ENCODE measurements at places on chromosomes 4 and X.

DNA sequence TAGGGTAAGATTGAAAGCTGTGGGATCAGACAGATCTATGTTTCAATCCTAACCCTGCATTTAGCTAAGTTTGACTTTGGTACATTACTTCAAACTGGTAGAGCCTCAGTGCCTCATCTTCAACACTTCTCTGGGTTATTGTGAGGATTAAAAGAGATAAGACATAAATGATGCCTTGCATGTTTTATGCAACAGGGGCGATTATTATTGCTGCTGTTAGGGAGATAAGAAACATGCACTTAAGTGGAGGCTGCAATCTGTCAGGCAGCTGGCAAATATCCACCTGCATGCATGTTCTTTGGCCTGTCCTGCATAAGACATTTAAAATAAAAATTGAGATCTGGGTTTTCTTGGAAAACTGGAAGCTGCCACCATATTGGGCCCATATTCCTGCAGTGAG is 24.6 kb downstream of the UNC5C start:
- no peak for DNase-seq

- no peak for DNase-seq
Observed at GRCh38 chr4:71526637-71527406, 188.0 kb downstream of the SLC4A4 start.

DNA sequence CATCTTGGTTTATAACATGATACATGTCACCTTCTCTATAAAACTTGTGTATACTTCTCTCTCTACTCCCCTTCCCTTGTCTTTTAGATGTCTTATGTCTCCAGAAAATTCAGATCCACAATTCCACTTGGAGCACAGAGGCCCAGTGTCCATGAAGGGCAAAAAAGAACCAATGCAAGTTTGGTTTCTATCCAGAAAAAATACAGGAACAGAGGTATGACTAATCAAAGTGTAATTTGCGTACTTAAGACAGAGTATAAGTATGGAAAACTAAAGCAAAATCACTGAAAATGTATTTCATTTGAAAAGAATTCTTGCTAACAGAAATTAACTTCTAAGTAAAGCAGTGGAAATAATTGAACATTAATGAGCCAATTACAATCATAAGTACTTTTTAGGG is 46.2 kb downstream of the GUCY1B1 start:
- no peak for DNase-seq

DNA sequence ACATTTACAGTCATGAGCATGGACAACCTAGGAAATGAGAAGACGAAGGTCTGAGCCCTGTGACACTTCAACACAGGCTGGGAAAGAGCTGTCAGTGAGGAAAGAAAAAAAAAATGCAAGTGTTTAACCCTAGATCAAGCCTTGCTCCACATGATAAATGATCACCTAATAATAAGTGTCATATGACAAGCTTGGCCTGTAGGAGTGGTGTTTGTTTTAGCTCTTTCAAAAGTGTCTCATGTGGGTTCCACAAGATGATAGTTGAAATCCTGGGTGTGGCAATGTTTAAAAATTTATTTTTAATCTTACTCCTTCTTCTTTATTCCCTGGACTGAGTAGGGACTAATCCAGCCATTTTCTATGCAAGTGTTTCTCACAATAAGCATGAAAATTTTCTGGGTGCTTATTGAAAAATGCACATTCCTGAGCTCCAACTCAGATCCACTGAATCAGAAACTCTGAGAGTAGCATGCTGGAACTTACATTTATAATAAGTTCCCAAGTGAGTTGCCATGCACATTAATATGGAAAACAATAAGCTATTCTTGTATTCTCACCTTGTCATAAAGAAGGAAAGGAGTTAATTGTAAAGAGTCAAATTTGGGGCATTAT is 138.3 kb downstream of the AREG start:
- DNase-seq = no peak

DNA sequence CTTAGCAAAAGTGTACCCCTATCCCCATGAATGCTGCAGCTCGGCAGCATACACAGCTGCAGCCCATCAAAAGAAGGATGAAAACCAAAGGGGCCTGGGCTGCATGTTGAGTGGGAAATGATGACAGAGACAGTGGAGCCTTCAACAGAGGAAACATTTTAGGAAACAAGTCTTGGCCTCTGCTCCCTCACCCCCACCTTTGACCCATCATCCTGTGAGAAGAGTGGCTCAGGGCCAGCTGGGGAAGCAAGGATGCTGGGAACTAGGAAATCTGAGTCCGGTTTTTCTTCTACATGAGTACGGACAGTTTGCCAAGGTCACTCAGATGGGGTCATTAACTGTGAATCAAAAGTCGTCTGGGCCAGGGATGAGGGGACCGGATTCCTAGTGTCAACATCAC is 37.2 kb downstream of the IDS start:
- DNase-seq = no peak

DNA sequence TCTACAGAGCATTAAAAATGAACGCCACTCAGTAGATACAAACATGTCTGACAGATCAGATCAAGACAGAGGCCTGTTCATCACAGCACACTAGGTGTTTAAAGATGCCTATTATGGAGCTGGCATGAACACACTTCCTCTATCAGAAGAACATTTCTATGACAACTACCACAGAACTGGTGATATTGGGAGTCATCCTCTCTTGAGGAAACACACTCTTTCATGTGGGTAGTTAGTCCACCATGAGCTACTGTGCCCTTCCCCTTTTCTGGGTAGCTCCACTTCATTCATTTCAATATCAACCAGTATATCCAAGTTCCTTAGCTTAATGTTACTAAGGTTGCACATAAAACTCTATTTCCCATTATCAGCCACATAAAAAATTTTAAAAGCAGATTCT is 46.7 kb downstream of the MAOB start:
- DNase-seq = no peak

DNA sequence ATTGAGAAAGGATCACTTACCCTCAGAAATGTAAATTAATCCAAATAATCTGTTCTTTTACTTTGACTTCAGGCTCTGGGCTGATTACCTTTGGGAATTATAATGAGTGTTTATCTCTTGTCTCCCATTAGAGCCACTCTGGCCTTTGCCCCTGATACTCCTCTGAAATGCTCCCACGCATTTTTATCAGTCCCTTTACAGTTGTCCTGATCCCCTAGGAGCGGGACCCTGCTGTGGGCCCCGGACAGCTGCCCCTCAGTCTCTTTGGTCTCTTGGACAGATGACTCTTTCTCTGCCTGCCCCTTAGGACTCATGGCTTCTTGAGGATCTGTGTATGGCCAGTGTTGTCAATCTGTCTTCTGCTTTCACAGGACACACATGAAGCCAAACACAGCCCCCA is 1.0 kb upstream of the TRIM75 start:
- no peak for DNase-seq

DNA sequence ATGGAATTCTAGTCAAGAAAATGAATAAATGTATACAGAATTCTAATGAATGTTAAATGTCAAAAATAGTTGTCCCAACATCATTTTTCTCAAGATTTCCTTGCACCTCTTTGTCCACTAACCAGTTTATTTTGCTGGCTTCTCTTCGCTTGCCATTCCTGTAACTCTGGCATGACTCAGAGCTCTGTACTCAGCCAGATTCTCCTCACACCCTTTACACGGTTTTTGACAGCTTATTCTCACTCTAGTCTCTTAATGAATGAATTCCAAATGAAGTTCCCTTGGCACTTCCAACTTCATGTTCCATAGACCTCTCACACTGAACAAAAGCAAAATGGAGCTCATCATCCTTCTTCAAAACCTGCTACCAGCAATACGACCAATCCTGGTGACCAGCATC is 419.3 kb upstream of the SLIT2 start:
- DNase-seq = no peak

DNA sequence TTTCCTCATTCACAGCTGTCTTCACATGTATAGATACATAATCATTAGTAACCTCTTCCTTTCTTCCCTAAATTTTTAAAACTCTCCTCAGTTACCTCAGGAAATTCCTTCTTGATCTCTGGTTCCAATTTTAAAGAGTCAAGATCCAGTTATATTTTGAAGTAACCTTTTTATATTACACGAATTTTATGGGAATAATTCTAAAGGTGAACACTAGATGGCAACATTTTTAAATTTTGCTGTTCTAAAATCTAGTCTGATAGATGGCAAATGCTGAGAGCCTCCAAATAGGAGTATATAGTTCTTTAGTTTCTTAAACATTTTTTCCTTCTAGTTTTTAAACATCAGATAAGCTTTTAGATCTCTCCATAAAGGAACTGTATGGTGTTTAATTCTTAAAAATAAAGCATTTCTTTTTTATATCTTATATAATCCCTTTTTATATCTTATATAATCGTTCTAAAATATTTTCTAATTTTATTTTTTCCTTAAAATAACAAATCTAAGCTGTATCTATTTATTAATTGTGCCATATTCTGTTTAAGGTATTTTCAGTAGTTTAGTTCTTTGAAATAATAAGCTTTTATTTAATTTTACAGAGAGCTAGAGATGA is 37.9 kb upstream of the PAPSS1 start:
- no peak for DNase-seq

DNA sequence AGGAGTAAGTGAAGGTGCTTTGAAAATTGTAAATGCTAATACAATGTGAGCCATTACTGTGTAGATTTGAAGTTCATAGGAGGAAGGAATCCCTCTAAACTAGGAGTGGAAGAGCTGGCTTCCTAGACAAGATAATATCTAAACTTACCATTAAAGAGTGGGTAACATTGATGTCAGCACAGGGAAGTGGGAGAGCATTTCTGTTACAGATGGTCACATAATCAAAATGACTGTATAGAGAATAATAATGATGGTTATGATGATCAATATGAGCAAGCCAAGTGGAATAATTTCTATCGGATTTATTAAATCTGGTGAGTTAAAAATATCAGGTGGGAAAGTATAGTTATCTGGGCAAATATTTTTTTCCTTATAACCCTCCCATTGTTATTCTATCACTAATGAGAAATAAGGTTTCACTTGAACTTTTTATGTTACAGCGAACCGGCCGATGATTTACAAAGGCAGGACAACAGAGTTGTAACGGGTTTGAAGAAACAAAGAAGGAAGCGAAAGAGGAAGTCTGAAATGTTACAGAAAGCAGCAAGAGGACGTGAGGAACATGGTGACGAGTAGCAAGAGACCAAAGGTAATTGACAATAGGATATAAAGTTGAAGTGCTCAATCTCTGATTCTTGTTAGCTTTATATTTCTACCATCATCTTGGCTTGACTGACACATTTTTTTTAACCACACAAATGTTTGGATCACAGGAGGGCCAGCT is 43.5 kb downstream of the FMR1NB start:
- no peak for DNase-seq

- DNase-seq = no peak
Observed at GRCh38 chr4:131499141-131499873, 1649.8 kb upstream of the PCDH10 start.

- DNase-seq = no peak
Observed at GRCh38 chr4:113289766-113290165, 240.3 kb downstream of the ANK2 start.

- DNase-seq = peak; percentile 18
Observed at GRCh38 chr4:15402974-15403373, 24.9 kb upstream of the C1QTNF7 start.

DNA sequence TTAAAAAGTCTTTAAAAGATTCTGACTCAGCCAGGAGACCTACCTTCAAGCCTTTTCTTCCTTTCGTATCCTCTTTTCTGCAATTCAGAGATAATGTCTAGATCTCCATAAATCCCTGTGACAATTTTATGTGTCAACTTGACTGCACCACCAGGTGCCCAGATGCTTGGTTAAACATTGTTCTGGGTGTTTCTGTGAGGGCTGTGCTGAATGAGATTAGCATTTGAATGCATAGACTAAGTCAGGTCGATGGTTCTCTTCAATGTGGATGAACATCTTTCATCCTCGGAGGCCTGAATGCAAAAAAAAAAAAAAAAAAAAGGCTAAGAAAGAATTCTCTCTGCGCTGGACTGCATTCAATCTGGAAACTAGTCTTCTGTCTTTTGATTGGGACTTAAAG is 1082.7 kb downstream of the NLGN4X start:
- no peak for DNase-seq

GRCh38 chrX:68640661-68641060 is 6.8 kb upstream of the STARD8 start:
- DNase-seq = no peak

DNA sequence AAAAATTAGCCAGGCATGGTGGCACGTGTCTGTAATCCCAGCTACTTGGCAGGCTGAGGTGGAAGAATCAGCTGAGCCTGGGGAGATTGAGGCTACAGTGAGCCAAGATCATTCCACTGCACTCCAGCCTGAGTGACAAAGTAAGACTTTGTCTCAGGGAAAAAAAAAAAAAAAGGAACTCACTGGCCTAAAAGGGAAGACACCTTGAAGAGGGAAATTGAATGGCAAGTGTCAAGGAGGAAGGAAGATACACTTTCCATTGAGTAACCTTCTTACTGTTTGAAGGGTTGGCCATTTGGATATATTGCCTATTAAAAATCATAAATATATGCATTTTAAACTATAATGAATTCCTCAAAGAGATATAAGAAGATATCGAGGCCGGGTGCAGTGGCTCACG is 147.5 kb upstream of the FAM241A start:
- DNase-seq = no peak

GRCh38 chr4:5945936-5946335 is 53.0 kb upstream of the CRMP1 start:
- no peak for DNase-seq

DNA sequence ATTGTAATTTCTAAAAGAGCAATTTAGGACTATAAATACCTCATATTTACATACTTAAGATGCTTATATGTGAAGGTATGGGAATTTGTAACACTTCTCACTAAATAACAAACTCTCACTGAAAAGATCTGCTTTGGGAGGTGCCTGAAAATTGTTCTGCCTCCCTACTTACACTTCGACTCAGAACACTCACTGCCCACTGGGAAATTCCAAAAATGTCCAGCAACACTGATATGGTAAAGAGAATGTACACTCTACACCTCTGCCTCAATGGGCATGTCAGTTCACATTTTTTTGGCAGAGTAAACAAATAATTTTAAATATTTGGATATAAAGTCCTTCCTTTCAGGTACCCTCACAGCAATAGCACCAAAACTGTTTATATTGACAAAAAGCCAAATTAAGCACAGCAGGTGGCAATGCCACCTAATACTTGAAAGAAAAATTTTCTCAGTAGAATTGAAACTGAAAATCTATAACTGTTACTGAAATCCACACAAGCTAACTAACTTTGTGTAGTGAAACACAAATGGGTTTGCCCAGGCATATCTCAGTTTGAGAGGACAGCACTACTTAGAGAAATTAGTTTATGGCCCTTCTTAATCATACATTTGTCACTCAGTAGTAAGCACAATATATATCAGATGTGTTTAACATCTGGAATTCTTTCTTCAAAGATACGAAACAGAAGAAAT is 67.1 kb downstream of the PRDM5 start:
- no peak for DNase-seq

GRCh38 chr4:24772061-24772705 is 23.2 kb upstream of the SOD3 start:
- no peak for DNase-seq

- DNase-seq = no peak
Observed at GRCh38 chr4:73211968-73212367, 46.6 kb downstream of the ANKRD17 start.

GRCh38 chrX:70454441-70455365 is 10.1 kb downstream of the DLG3 start:
- peak; percentile 31 for DNase-seq
